ENCODE measurements at places on chromosomes 13 and 19.
A peak's percentile ranks its signal among the peaks of the same experiment; 100 is the strongest.

- DNase-seq: no peak
Observed at GRCh38 chr13:40208517-40208916, 457.9 kb downstream of the FOXO1 start.

GRCh38 chr13:50387051-50387581 lies 371.9 kb downstream of the KCNRG start:
- DNase-seq: no peak

DNA sequence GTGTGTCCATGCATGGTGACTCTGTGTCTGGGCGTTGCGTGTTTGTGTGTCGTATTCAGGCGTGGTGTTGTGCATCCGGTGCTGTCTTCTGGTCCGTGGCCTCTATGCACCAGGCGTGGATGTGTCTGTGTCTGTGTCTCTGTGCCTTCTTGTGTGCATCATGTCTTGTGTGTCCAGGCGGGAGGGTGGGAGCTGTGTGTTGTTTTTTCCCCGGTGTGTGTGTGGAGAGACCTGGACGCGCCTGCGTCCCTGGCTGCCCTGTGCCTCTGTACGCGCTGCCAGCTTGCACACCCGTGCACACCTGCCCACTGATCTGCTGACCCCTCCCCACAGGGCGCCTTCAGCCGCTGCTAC lies 1.1 kb downstream of the PLK5 start:
- no peak for DNase-seq

DNA sequence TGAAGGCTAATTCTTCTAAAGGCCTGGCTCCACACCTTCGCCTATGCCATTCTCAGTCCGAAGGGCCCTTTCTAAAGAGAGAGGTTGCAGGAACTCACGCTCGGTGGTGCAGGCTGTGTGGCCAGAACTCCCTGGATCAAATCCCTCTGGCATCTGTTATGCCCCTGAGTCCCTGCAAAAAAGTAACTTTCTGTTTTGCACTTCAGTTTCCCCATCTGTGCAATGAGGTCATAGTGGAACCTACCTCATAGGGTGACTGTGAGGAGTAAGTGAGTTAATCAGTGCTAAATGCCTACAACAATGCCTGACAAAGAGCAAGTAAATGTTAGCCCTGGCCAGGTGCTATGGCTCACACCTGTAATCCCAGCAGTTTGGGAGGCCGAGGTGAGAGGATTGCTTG lies 7.3 kb downstream of the IGSF23 start:
- no peak for DNase-seq

- DNase-seq: peak; percentile 70
Observed at GRCh38 chr19:11924886-11925650, at the start of gene ZNF700. Gene ZNF700, plus strand, starts transcription at chr19:11925107. Its CDS starts 104 bp downstream, at chr19:11925211.

GRCh38 chr13:31331068-31331467 lies 131.3 kb downstream of the B3GLCT start:
- no peak for DNase-seq

DNA sequence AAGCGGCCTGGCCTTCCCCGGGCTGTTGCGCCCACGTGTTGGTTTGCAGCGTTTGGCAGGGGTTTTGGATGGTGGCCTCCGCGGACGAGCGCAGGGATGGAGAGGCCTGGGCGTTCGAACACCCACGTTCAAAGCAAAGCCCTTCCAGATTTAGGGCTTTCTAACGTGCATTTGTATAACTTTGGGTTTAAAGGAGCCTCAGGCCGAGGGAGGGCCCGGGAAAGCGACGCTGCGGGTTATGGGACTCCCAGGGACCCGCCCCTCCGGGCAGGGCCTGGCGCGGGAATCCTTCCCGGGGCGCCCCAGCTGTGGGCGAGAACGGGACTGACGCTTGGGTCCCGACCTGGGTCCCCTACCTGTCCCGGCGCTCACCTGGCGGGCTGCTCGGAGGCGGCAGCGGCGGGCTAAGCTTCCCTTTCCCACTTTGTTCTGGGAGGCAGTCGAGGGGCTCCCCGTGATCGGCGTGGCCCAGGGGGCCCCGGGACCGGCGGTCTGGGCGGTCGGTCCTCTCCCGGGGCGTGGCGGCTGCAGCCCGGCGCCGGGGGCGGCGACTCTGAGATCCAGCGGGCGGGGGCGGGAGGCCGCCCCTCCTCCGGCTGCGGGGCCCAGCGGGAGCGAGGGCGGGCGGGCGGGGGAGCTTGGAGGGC lies at the start of gene FBXO17:
FBXO17 (minus strand) TSS at position 529 of the 647 bp plus-strand sequence. CDS start 25,423 bp downstream, outside the sequence.
- no peak for DNase-seq

DNA sequence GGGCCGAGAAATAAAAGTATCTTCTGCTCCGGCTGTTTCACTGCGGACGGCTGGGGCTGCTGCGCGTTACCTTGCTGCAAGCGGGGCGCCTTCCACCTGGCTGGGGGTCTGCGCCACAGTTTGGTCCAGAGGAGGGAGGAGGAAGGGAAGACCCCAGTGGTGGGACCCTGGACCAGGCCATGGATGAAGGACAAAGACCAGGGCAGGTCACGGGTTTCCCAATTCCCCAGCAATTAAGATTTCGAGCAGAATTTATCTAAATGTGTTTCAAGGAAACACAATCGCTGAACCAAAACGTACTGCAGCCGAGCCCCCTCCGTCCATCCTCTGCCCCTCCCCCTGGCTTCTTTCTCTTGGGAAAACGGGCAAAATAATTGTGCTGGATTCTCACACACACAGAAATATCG lies 2.9 kb downstream of the SOX1 start:
- no peak for DNase-seq

GRCh38 chr13:99255271-99255670 lies 2.9 kb downstream of the GPR18 start:
- DNase-seq: no peak

DNA sequence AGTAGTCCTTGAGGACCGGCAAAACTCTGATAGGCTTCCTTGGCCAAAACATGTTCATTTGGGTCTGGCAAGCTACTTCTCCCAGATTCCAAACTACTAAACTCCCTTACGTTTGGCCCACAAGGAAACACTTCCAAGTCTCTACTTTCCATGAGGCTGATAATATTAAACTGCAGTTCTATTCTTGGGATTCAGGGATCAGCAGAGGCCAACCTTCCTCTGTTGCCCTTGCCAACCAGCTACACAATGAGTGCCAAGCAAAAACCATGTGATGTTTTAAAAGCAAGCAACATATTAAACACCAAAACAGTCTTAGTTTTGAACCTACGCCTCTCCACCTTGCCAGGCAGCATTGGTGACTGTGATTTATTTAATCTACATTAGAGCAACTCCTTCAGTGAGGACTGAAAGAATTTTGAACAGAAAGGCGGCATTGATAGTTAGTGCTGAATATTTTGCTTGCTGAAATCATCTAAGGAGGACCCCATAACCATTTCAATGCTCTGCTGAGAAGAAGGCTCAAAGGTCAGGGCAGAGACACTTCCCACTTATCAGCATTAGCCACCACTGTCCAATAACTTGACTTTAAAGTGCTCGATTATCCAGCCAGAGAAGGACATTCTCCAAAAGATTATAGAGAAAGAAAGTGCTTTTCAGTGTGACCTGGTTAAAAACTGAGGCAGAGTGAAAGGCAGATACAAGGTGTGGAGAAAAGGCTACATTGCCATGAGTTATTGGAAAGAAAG lies 287.1 kb downstream of the TBC1D4 start:
- no peak for DNase-seq

GRCh38 chr13:113280126-113280525 lies 16.9 kb upstream of the LAMP1 start:
- no peak for DNase-seq

DNA sequence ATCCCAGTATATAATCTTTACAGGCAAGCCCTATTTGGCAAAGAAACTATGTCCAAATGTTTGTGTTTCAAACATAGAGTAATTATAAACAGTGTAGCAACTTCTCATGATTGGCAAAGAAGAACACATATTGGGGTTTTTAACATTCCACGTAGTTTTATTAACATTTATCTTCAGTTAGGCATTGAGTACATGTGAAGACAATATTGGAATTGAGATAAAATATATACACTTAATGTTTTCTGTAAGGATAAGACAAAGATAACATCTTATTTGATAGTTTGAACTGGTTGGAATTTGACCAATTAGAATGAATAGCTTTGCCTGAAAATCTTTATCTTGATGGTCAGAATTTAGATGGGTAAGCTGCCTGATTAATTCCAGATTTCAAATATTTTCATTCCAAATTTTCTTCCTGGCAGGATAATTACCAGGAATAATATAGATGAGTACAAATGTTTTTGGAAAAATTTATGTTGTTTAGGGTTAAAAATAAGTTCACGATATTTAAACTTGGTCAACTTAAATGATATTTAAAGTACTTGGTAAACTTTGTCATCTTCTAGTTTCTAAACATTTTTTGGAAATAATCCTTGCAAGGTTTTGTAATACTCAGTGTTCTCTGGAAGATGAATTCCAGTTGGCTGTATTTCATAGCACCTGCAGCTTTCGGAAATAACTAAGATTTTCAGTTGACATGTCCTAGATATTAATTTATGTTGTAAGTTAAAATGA lies 536.5 kb upstream of the SPRY2 start:
- no peak for DNase-seq

DNA sequence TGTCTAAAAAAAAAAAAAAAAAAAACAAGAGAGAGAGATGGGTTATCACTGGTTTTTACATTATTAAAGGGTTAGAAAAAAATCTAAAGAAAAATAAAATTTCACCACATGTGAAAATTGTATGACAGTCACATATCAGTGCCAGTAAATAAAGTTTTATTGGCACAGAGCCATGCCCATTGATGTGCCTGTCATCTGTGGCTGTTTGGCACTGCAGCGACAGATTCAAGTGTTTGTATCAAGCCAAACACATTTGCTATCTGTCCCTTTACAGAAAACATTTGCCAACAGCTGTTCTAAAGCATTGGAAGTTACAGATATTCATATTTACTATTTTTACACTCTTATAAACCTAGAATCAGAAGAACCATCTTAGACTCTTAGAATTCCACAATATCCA lies 16.3 kb downstream of the FCHO1 start:
- no peak for DNase-seq

Measured in cortex of kidney (tissue), 1 donor.